ENCODE measurements at places on chromosomes 7 and 10.

DNA sequence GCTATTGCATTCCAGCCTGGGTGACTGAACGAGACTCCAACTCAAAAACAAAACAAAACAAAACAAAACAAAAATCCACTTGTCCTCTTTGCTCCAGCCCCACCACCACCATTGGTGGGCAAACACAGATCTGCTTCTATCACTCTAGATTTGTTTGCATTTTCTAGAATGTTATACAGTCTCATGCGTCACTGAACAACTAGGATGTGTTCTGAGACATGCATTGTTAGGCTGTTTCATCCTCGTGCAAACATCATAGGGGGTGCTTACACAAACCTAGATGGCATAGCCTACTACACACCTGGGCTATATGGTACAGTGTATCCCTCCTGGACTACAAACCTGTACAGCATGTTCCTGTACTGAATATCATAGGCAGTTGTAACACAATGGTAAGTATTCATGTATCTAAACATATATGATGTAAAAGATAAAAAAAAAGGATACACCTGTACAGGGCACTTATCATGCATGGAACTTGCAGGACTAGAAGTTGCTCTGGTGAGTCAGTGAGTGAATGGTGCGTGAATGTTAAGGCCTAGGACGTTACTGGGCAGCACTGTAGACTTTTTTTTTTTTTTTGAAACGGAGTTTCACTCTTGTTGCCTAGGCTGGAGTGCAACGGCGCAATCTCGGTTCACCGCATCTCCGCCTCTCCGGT is 45.3 kb downstream of the BTBD16 start:
- no peak for DNase-seq

GRCh38 chr10:72692994-72693781 is 1.2 kb downstream of the MCU start:
- no peak for DNase-seq

GRCh38 chr10:20737107-20737506 is 160.0 kb downstream of the NEBL start:
- no peak for DNase-seq

- DNase-seq = no peak
Measured at GRCh38 chr7:57482-58255, 134.7 kb upstream of the FAM20C start.

DNA sequence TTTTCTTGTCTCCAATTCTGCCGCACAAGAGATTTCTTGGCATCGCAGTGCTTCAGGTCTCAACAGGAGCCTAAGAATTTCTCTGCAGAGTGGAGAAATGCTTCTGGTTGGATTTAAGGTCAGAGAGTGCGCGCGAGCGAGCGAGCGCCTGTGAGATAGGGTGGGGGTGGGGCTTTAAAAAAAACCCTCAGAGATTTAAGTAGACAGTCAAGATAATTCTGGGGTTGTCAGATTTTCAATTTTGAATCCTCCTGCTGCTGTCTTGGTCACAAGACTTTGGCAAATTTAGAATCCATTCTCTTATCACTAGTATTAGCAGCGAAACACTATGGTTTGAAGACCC is 49.7 kb downstream of the CPEB3 start:
- DNase-seq = no peak

GRCh38 chr7:129889133-129889844 is 63.5 kb downstream of the UBE2H start:
- no peak for DNase-seq

- peak; percentile 93 for DNase-seq
Measured at GRCh38 chr10:112183329-112184051, at the start of gene GPAM. TSS of gene GPAM (minus strand) at chr10:112183765. CDS start at chr10:112181784, 1,981 bp downstream.

GRCh38 chr7:139111811-139112301 is 2.3 kb upstream of the ZC3HAV1 start:
- no peak for DNase-seq

DNA sequence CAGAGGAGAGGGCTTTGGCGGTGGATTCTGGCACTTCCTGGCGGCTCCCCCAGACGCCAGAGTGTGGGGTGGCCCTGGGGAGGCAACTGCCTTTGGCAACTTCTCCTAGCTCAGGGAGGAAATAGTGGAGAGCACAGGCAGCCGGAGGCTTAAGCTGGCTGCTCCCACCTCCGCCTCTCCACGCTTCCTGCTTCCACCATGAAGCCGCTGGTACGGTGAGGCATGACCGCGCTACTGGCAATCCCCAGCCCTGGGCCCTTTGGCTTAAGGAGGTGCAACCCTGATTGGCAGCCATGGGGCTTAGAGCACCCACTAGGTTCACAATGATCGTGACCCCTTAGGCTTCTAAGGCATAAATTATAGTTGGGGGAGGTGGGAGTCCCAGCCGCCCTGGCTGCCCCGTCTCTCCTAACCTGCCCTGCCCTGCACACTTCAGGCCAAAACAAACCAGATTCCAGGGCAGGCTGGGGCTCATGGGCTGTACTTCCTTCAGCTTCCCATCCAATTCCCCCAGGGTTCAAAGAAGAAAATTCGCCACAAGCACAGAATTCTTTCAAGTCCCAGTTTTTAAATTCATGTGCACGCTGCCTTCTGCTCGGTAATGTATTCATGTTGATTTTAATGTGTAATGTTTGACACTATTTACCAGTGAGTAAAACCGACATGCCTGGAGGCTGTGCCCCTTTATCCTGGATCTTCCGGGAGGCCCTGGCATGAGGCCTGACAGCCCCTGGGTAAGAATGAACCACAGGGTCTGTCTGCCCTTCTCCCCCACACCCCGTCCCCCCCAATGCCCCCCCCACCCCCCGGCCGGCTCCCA is 90.7 kb upstream of the LRRC4 start:
- no peak for DNase-seq

DNA sequence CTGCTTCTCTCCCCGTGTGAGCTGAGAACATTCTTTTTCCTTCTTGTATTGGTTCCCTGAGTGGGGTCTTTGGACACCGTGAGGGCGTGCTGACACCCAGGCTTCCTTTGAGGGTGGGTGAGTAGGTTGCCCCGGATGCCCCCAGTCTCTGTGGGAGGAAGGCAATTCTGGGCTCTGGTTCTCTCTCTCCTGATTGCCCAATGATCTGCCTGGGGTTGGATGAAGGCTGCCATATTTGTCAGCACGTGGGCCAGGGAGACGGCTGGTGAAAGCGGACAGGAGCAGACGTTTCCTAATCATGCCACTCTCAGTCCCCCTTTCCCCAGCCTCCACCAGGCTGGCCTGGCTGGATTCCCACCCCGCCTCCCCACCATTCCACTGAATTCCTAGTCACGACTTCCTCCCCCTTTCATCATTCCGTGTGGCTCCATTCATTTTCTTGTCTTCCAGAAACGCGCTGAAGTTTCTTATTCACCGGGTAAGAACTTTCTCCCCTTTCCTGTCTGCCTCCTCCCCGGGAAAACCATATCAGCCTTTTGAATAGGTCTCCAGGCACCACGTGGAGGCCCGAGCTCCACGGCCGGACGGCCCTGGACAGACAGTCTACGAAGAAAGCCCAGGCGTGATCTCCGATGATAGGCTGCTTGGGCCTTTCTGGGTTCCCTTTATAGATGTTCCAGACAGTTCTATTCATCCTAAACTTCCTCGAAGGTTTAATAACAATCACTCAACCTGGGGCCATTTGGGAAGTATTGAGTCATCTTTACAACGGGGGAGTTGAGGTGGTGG is 98.7 kb upstream of the NPTX2 start:
- DNase-seq = no peak

GRCh38 chr7:76234931-76235441 is 33.3 kb downstream of the SRRM3 start:
- peak; percentile 65 for DNase-seq

GRCh38 chr7:88115816-88116215 is 104.0 kb downstream of the SRI start:
- DNase-seq = no peak

- DNase-seq = peak; percentile 28
Measured at GRCh38 chr10:96491303-96491702, 22.4 kb downstream of the TLL2 start.

DNA sequence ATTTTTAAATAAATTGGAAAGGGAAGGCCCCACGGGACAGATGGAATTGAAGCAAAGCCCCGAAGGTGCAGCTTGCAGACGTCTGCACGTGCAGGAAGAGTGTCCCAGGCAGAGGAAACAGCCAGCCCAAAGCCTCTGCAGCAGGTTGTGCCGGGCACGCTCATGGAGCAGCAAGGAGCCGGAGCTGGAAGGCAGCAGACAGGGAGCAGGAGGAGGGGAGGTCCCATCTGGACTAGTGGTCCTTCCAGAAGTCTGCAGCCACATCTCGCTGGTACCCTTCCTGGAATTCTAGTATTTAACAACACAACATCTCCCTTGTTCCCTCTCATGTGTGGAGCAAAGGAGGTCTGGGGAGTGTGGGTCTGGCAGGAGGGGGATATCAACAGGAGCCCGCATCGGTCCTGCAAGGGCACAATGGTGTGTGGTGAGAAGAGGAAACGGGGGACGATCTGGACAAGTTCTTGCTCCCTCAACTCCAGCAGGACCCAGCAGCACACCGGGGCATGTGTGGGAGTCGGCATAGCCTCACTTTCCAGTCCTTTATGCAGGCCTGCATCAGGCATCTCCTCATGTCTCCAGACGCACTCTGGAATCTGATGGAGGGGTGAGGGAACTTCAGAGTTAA is 169.3 kb downstream of the GRID1 start:
- DNase-seq = no peak

- no peak for DNase-seq
Measured at GRCh38 chr10:1465418-1465911, 271.9 kb downstream of the ADARB2 start.

GRCh38 chr10:119575506-119575905 is 21.3 kb downstream of the TIAL1 start:
- no peak for DNase-seq

GRCh38 chr7:130877991-130878305 is 143.9 kb upstream of the KLF14 start:
- no peak for DNase-seq

GRCh38 chr10:60800918-60801317 is 22.6 kb downstream of the CDK1 start:
- DNase-seq = no peak

DNA sequence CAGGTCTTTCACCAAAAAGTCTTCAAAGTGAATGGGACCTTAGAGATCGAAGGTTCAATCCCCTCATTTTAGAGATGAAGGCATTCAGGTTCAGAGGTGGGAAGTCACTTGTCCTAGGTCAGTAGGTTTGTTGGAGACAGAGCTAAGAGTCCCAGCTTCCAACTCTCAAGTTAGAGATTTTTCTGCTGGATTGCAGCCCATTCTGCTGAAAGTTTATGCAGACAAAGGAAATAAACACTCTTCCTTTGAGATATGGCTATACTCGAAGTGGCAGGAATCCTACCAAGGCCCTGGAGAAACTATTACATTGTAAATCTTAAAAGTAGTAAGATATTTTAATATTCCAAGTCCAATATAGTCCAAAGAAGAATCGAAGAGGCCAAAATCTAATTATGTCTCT is 64.4 kb downstream of the LYZL1 start:
- no peak for DNase-seq

GRCh38 chr10:101749047-101750016 is 26.6 kb downstream of the FGF8 start:
- no peak for DNase-seq

- no peak for DNase-seq
Measured at GRCh38 chr10:83076443-83076842, 1062.9 kb upstream of the GHITM start.

DNA sequence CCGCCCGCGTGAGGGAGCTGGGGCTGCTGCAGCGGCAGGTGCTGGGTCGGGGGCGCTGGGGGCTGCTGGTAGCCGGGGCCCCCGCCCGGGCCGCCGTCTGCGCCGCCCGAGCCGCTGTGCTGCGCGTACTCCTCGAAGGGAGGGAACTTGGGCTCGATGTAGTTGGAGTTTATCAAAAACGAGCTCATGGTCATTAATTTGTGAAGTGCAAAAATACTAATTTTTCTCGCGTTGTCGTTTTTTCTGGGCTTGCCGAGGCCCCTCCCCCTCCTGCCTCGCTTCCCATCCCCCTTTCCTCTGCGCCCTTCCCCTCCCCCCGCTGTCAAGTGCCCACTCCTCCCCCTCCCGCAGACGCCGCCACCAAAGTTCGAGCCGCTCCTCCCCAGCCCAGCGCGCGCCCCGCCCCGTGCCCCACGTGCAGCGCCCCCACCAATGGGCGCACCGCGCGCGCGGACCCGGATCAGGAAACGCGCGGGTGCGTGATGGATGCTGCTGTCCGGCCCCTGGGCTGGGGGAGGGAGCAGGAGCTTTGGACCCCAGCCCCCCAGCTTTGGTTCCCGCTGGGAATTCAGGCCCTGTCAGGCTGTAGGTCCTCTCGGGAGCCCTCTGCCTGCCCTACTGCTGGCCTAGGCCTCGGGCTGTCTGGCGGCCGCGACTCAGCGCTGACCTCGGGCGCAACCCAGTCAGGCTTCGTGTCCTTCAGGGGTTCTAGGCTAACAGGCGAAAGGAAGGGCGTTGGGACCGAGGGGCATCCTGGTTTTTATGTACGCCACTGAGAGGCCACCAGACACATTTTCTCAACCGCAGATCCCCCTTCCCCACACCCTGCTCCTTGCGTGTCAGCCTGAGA is at the start of gene HOXA4:
Gene HOXA4 (minus strand): TSS at position 218 of the 850 bp plus-strand sequence. CDS start 24 bp downstream, at position 194.
- peak; percentile 60 for DNase-seq

DNA sequence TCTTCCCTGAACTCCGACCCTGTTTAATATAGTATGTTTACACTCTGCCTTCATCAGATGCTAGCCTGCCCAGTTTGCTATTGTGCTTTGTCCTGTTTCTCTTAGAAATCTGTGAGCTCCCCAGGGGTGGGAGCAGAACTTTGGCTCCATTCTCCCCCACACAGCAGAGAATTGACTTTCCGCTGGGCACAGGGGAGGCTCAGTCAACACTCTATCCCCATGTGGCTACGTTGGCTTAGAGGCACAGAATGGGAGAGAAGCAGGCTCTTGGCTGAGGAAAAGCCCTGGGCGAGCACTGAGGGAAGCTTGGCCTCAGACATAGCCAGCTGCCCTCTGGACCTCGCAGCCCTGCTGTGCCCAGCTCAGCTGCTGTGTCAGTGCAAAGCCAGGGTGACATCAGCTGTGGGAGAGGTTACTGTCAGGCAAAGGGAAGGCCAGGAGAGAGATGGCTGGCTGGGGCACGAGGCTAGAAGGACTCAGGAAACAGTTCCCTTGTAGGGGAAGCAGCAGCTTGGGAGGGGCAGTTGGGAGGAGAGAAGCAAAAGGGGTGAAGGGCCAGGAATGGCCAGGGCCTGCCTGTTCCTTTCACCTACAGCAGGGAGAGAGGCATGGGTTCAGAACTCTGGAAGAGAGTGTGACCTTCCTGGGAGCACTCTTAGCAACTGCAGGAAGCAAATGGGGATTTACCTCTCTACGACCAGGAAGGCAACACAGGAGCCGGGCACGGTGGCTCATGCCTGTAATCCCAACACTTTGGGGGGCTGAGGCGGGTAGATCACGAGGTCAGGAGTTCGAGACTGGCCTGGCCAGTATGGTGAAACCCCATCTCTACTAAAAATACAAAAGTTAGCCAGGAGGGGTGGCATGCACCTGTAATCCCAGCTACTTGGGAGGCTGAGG is 5.8 kb upstream of the SCD start:
- DNase-seq = no peak

GRCh38 chr7:23075571-23075970 is 30.0 kb upstream of the KLHL7 start:
- DNase-seq = no peak

All from hematopoietic multipotent progenitor cell treated with erythropoietin and hydrocortisone succinate and interleukin-3 and kit ligand, for 15 days (in vitro differentiated cells).